ENCODE measurements at places on chromosomes 5 and 9.

- no peak for DNase-seq
These were observed 12.6 kb upstream of the GNAQ start for GRCh38 chr9:78044189-78044588.

DNA sequence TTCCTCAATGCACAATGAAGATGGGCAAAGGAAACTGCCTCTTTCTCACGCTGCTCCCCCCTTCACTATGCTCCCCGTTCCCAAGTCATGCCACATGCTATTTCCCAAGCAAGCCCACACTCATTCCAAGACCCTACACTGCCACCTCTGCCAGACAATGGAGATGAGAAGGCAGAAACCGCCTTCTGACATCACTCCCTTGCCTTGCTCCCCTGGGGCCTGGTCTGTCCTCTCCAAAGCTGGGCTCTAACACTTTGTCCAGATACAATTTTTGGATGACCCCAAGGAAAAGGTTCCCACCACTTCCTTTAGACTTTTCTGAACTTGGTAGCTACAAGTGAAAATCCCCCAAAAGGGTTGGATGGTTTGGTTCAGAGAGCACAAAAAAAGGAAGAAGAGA, 7.2 kb upstream of the ADRA1B start:
- no peak for DNase-seq

- no peak for DNase-seq
These were observed 137.8 kb upstream of the RGMB start for GRCh38 chr5:98635656-98636055.

GRCh38 chr9:99489060-99489413, 267.0 kb downstream of the SEC61B start:
- DNase-seq: peak; percentile 36

- DNase-seq: no peak
These were observed 134.0 kb upstream of the MYO10 start for GRCh38 chr5:17069995-17070511.

DNA sequence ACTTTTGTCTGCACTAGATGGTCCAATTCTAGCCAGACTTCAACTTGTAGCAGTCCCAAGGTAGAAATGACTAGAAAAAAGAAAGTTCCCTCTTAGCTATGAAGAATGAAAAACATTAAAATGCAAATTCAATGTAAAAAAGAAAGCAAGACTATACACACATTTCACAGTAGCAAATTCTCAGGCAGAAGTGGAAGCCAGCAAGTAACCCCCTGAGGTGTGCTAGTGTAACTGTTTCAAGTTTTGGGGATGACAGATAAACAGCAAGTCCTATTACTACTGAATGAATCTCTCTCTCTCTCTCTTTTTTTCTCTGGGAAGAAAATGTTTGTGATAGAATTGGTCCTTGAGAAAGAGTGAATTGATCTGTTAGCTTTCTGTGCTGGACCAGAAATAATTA, 185.6 kb downstream of the EFNA5 start:
- DNase-seq: no peak

DNA sequence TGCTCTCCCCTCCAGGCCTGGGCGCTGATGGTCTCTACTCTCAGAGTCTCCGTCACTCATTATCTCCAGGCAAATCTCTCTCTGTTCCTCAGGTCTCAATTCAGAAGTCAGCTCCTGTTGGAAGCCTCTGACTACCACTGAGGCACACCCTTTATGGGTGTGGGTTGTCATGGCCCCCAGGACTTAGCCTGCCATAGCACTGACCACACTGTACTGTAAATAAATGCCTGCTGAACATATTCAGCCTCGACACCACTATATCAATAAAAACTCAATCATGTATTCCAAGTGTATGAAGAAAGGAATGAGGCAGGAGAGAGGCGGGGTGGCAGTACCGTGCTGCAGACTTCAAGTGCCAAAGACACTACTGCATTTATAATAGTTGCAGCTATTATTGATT, 88.9 kb downstream of the PCDH1 start:
- DNase-seq: no peak

- DNase-seq: no peak
These were observed 43.2 kb downstream of the SEMA4D start for GRCh38 chr9:89454498-89455355.

GRCh38 chr9:85064811-85065371, 395.4 kb downstream of the NTRK2 start:
- DNase-seq: no peak

DNA sequence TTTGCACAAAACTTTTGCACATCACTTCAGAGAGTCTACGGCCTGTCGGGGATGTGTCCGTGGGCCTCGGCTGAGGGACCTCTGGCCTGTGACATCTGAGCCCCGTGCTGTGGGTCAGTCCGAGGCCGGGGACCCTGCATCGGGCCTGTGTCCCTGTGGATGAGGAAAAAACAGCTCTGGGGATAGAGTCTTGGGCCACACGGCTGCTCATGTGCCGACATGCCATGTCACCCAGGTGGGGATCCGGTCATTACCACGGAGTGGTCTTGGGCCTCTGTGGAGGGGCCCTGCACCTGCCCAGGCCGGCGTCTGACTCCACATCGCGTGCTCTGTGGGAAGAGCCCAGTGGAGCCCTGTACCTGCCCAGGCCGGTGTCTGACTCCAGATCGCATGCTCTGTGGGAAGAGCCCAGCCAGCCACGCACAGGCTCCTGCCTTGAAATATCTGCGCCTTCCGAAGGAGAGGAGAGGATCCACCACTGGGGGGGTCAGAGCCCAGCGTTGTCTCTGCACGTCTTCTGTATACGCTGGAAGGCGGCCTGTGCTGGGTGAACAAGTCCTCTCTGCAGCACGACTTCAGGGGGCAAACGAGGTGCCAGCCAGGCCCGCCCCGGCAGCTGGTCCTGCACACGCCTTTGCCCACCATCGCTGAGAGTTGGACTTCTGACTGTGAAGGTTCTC, 27.5 kb upstream of the IRX4 start:
- no peak for DNase-seq

DNA sequence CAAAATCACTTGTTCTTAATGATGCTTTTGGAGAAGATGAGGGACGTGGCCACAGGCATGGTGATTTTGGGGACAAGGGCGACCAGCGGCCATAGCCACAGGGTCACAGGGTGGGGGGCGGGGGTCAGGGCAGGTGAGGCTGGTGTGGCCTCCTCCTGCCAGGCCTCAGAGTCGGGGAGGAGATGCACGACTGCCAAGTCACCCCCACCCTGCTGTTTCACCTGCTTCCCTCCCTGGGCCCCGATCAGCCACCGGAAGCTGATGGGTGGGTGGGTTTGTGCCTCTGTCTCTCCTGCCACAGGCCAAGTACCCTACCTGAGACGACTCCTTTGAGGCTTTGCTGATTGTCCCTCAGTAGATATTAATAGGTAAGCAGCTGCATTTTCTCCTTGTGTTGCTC, 199.3 kb downstream of the PAX5 start:
- DNase-seq: no peak

DNA sequence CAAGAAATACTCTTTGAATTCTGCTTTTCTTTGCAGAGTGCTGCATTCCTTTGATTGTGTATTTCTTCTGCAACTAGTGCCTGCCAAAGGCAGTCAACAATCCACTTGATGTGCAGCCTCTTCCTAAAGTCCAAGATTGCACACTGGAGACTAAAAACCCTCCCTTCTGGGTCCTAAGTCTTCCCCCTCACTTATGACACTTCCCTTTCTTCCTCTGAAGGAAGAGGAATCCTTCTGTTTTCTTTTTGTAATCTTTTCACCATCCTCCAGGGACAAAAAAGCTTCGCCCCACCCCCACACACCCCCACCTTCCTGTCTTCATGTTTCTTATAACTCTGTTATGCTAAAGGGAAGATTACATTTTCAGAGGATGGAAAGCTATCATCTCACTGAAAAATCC, 39.9 kb downstream of the WDR36 start:
- DNase-seq: no peak

DNA sequence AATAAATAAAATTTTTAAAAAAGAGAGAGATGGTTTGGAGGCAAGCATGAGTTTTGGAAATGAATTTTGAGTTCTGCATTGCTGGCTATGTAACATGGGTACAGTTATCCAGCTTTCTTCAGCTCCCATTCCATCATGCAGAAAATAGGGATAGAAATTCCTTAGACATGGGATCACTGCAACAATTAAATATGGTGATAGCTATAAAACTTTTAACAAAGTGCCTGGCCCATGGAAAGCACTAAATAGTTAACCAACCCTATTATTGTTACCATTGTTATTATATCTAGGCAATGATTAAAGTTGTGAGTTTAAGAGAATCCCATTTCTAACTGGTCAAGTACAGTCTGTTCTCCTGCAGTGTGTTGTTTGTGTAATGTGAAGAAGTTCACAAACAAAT, 115.4 kb upstream of the GAS1 start:
- DNase-seq: no peak

- DNase-seq: no peak
These were observed 154.3 kb downstream of the HMHB1 start for GRCh38 chr5:143966280-143966679.

DNA sequence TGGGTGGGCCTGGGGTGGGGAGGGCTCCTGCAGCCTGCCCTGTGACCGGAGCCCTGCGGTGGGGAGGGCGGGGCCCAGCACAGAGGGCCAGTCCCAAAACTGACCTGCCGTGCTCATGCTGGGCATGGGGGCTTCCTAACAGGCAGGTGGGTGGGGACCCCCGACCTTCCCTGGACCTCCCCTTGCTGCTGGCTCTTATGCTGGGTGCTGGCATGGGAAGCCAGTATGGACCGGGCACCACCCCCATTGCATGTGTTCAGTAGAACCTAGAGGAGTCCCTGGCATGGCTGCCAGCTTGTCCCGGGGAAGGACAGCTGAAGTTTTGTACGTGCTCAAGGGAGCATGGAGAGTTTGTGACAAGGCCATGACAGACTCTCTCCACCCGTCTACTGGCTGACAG, 37.1 kb downstream of the WNK2 start:
- DNase-seq: no peak

DNA sequence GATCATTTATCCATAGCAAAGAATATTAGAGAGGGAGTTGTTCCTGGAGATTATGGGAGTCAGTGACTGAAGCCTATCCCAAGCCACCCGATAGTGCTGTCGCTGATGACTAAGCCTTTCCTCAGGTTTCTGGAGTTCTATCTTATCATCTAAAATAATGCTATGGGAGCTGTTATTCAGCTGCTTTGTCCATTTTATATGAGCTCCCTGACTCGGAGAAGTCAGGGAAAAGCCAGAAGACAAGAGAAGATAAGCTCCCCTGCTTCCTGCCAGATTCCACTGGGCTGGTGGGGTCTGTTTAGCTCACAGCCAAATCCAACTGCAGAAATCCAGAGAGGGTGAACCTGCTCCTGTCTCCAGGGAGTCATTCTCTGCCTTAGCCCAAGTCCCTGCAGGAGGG, 148.2 kb downstream of the DROSHA start:
- no peak for DNase-seq

- no peak for DNase-seq
These were observed 649 bp upstream of the GLE1 start for GRCh38 chr9:128503870-128504269.

- DNase-seq: no peak
These were observed 9.2 kb upstream of the TLX3 start for GRCh38 chr5:171299851-171300250.

DNA sequence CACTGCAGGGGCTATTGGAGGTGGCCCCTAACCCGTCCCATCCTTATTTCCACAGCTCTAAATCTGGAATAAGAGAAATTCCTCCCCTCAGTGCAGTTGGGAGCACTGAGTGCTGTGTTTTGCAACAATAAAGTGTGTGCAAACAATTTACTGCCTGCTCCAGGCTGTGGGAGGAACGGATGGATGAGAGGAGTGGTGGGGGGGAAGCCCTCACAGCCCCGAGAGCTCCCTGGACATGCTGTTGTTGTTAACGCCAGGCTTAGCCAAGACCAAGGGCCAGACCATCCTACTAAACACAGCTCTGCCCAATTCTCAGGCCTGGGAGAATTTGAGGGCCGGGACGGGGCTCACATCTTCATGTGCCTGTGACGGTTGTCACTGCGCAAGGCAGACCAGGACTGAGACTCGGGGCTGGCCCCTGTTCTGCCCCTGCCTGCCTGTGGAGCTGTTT, 200.2 kb downstream of the DAB2IP start:
- no peak for DNase-seq

DNA sequence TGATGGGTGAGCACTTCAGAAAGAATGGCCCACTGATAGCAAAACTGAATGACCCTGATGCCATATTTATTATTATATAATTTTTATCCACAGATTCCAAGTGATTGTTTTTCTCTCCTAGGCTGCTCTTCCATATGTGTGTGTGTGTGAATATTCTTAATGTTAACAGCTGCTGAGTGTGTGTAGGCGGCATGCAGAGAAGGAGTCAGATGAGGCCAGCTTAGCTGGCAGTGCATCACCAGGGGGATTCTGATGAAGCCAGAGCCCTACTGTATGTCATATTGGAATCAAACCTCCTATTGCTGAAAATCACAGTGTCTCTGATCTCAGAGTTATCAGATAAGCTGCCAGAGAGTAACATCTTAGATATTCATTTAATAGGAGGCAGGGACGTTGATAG, 177.1 kb downstream of the DMAC1 start:
- DNase-seq: no peak

DNA sequence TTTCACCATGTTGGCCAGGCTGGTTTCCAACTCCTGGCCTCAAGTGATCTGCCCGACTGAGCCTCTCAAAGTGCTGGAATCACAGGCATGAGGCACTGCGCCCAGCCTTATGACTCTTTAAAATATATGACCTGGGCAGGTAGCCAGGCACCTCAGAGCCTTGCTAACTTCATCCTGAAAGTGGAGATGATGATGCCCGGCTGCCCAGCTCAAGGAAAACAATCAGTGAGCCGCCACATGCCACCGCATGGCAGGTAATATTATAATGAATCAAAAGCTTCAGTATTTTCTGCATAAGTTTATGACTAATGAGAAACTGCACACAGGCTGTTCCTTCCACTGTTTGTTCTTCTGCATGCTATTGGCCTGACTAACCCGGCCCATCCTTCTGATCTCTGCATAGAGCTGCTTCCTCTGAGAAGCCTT, 30.4 kb upstream of the DMRT1 start:
- DNase-seq: no peak

GRCh38 chr9:124792257-124793014, 15.5 kb downstream of the OLFML2A start:
- no peak for DNase-seq

DNA sequence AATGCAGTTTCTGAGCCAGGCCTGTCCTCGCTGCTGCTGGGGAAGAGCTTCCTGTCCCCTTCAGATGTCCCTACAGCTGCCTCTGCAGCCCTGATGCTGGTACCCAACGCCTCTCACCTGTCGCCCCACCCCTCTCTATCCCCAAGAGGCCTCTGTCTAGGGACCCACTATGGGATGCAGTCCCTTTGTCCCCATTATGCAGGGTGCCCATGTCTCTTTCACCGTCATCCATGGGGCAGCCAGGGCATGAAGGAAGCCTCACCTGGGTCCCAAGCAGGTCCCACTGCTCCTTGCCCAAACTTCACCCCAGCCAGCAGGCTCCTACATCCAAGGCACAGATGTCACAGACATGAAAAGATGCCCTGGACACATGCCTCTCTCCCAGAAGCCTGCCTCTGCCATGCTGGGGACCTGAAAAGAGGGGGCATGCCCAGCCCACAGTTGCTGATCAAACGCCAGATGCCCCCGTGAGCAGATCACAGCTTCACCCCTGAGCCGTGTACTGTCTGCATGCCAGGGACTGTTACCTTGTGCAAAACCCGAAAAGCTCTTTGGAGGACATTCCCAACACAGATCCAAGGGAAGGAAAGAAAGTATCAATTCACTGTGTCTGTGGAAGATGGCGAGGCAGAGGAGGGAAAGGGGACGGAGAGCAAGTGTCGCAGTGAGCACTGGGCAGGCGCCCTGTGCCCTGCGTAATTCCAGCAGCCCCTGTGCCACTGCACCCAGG, 81.0 kb downstream of the ADAMTS2 start:
- no peak for DNase-seq

All from AG04449 (cell line).